Cardiac muscle cell (in vitro differentiated cells and primary cell): ENCODE measurements at places on chromosomes 6 and 20. TPM values are rescaled to one million over a fixed set of nuclear protein-coding genes. Genes with fewer than 3 reads are reported as not detected.
A peak's percentile ranks its signal among the peaks of the same experiment; 100 is the strongest.

The CNR1 gene
- 0.28 and 0.39 TPM in 2 replicates for total RNA-seq

The TBX18 gene
- total RNA-seq, result 5.2 and 5.5 TPM in 2 replicates

DNA sequence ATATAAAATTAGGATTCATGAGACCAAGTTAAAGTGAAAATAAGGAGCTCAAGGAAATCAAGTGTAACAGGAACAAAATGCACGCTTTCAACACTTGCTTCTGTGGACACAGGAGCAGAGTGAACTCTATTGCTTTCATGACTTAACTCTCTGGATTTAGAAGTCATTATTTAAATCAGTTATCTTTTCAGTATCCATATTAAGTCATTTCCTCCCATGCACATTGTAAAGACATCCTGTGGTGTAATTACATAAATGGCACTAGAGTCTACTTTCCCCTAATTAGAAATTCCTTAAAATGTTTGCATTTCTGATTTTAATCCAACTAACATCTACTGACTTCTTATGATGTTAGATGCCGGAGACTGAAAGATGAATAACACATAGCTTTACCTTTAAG, 88.0 kb downstream of the INSM1 start:
- DNase-seq, result no peak

DNA sequence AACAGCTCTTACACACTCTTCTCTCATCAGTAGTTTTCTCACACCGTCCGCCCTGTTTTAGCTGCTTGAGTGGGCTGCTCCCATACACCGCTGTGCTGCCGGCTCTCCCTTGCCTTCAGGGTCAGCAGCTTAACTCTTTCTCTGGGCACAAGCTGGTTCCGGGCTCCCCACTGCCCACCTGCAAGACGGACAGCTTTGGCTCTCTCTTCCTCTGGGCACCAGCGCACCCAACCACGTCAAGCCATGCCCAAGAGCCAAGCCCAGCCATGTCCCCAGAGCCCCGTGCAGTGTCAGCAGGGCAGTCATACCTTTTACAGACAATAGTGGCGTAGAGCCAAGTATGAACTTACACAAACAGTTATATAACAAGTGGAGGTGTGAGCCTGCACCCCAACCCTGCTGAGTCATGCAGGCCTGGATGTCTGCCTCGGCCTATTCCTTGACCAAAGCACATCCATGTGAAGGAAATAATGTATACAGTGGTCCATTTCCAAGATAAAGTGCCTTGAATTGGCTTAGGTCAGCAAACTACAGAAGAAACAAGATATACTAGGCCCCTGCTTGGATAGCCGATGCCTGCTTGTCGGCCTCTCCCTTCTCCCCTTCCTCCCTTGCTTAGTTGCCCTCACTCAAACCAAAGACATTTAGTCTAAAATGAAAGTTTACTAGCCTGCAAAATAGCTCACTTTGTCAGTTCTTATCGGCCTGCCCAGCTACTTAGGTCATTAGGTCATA, 89.3 kb downstream of the JPH2 start:
- peak; percentile 40 for DNase-seq

The TGM2 gene
- 144 and 275 TPM in 2 replicates for total RNA-seq

GRCh38 chr20:17967521-17968365, 851 bp downstream of the SNX5 start:
- peak; percentile 18 for DNase-seq

The MLN gene
- not detected in 2 replicates for total RNA-seq

DNA sequence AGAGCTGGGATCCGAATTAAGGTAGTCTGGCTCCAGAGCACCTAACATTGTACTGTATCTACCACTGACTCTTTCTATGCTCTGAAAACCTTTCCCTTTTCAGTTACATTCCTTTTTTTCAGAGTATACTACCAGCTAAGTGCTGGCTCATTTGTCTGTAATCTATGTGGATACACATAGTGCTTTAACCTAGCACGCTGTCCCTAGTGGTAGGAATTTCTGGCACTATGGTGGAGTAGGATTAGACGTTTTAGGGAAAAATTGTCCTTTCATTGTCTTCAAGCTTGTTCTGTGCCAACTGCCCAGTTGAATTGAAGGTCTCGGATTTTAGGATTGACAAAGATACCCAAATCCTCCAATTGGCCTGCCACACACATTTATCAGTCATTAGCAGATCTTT, 259.1 kb upstream of the FERMT1 start:
- DNase-seq, result peak; percentile 59

The XKR7 gene
- total RNA-seq, result 0.03 and 0.04 TPM in 2 replicates

DNA sequence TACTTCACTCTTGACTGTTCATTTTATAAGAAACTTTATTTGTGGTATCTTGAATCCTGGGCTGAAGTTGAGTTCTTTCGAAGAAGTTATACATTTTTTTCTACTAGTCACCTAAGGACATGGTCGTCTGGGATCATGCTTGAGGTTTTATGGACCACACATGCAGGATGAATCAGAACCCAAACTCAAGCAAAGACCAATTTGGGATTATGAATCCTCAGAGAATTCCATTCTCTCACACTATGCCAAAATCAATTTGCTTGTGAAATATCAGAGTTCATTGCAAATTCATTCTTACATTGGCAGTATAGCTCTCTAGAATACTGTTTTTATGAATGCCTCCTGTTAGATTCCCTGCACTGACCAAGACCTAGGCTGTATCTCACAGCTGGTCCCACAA, 114.3 kb upstream of the HDAC2 start:
- DNase-seq, result no peak

DNA sequence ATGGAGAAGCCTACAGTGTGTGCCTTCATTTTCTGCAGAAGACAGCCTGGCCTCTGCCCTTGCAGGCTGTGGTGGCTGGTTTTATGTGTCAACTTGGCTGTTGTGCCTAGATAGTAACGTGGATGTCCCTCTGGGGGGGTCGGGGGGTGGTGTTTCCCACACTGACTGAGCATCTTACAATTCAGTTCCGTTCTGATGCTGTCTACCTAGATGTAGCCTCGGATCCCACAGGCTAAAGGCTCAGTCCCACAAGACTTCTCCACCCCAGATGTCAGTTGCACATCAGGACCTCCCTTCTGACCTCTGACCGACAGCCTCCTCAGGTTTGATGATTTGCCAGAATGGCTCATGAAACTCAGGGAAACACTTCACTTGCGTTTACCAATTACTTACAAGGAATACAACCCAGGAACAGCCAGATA, 4.4 kb downstream of the PYGB start:
- DNase-seq, result no peak

GRCh38 chr6:97262676-97263075, 20.3 kb downstream of the MMS22L start:
- DNase-seq, result no peak

The ZKSCAN4 gene
- total RNA-seq, result 7.9 and 8.4 TPM in 2 replicates

DNA sequence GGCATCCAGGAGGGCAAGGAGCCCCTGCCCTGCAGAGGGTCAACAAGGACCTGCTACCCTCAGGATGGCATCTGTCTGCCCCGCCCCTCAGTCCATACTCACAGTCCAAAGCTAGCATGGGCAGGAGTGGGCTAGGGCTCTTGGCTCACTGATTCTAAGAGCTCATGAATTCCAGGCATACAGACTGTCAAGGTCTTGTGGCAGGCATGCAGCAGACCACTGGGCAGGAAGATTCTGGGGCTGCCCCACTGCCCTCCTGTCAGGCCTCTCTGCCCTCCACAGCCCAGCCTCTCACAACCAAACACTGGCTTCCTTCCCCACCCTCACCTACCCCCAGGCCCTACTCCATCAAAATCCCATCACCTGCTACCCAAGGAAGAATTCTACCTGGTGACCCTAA, 5.6 kb upstream of the SLC4A11 start:
- no peak for DNase-seq

The USP49 gene
- 3.7 and 8.5 TPM in 2 replicates for total RNA-seq

The GABRR1 gene
- not detected in 2 replicates for total RNA-seq

- DNase-seq, result no peak
These were observed 16.2 kb downstream of the HMGN4 start for GRCh38 chr6:26554447-26554696.

The GLP1R gene
- 0.11 and 0.12 TPM in 2 replicates for total RNA-seq

The ANGPT4 gene
- total RNA-seq, result 0.21 and 0.80 TPM in 2 replicates

- DNase-seq, result no peak
These were observed 526.4 kb downstream of the CBLN4 start for GRCh38 chr20:55478724-55479450.

The PRKN gene
- 8.0 and 28.1 TPM in 2 replicates for total RNA-seq

The ADAM33 gene
- total RNA-seq, result 0.07 and 1.3 TPM in 2 replicates

DNA sequence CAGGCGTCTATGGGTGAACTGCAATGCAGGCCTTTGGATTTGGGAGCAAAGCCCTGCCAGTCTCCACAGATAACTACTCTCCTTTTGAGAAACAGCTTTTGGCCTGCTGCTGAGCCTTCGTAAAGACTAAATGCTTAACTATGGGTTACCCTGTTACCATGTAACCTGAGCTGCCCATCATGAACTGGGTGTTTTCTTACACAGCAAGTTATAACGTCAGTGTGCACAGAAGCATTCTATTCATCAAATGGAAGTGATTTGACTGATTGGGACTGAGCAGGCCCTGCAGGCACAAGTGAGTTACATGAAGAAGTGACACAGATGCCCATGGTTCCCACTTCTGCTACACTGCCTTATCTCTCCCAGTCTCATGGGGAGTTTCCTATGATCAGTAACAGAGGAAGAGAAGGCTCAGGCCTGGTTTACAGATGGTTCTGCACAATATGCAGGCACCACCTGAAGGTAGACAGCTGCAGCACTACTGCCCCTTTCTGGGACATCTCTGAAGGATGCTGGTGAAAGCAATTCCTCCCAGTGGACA, 319.1 kb downstream of the CD83 start:
- DNase-seq, result no peak

GRCh38 chr20:59381689-59382088, 81.3 kb downstream of the EDN3 start:
- no peak for DNase-seq

The FHL5 gene
- total RNA-seq, result not detected in 2 replicates

DNA sequence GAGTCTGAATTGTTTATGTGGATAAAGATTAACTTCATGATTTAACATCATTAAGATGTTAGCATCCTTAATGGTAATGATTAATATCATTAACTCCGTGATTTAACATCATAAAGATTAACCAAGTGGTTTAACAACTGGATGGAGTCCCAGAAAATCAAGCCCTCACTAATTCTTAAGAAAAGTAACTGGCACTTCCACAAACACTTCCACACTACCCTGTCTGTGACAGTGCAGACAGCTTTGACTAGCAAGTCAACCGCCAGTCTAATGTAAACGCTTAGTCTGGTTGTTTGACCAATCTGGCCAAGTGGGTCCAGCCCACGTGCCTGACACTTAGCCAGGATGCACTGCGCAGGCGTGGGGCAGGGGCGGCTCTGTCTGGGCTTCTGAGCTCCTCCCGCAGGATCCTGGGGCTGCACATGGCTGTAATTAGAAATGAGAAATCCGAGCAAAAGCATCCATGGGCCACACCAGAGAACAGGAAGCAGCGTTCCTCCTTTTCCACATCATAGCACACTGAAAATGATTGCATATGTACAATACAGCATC, 424.2 kb downstream of the FOXA2 start:
- no peak for DNase-seq

The SYNDIG1 gene
- 1.7 and 2.5 TPM in 2 replicates for total RNA-seq

The BEND6 gene
- 0.09 and 0.11 TPM in 2 replicates for total RNA-seq

The KLHDC3 gene
- total RNA-seq, result 264 and 334 TPM in 2 replicates

DNA sequence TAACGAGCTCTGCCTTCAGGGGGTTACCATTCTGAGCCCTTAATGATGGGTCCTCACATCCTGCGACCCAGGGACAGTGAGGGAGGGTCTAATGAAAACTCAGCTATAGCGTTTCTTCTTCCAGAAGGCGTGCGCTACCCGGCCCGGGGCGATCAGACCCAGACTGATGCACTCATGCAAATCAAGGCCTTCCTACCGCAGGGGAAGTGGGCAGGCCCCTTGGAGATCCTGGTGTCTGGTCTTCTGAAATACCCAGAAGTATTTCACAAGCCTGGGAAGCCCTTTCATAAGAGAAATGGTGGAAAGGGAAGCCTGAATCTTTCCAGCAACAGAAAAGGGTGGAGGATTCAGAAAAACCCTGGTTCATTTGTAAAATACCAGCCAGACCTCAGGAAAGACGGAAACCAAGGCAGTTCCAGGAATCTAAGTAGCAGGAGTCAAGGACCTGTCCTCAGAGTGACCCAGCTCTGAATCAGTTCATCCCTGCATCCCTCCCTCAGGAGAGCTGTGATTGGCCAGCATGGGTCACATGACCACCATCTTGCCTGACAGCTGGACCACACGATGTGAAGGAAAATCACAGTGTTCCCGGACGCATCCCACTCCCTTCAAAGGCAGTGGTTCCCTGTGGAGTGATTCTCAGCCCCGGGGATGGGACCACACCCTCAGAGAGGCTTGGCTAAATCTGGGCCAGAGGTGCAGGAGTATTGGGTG, 12.7 kb downstream of the BFSP1 start:
- no peak for DNase-seq

- no peak for DNase-seq
These were observed 213.9 kb upstream of the ECI2 start for GRCh38 chr6:4349323-4349722.

- DNase-seq, result no peak
These were observed 62.3 kb upstream of the SLCO4A1 start for GRCh38 chr20:62580052-62580451.

The ULBP2 gene
- total RNA-seq, result not detected in 2 replicates

The SLC35D3 gene
- total RNA-seq, result 0.74 and 2.4 TPM in 2 replicates

GRCh38 chr6:29516108-29516507, 28.4 kb upstream of the MAS1L start:
- DNase-seq, result no peak
